ENCODE measurements at places on chromosomes 7 and 10.

DNA sequence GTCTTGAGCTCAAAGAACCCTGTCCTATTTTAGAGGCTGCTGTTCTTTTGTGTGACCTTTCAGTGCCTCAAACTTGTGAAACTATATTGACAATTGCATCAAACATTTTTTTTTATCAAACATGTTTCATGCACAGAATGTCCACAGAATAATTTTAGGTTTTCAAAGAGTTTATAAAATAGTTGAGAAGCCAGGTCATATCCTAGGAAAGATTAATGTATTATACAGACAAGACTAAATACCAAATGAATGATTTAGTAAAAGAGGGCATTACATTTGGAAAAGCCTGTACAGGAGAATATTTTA lies 67.0 kb downstream of the CDK6 start:
- DNase-seq, result no peak

GRCh38 chr10:113138937-113139585 lies 189.0 kb downstream of the TCF7L2 start:
- DNase-seq, result no peak

DNA sequence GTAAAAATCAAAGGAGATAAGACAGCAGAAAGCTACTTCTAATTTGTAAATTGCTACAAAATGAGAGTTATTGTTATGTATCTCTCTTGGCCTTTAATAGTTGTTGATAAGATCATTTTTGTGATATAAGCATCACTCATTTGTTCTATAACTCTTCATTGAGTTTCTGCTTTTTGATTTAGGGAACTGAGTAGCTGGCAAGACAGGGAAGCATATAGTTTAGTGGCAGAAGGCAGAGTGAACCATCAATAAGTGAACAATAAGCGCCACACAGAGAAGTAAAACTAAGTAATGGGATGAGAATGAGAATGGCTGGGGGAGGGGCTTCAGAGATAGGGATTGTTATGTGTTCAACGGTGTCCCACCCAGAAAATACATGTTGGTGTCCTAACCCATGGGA lies 245.4 kb downstream of the ADARB2 start:
- DNase-seq, result no peak

DNA sequence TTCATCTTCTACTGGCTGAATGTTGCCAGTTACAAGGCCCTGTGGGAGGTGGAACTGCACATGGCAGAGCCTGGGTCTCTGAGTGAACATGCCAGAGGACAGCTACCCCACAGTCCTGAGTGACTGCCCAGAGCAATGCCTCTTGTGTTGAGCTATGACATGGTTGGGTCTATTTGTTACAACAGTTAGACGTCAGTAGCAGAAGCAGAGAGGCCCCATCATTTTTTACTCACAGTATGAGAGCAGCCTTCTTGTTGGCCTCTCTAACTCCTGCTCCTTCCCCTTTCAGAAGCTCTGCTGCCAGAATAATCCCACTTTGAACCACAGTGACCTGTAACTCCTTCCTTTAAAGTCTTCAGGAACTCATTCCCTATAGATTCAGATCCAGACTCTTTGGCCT lies 30.8 kb upstream of the NRP1 start:
- DNase-seq, result no peak

DNA sequence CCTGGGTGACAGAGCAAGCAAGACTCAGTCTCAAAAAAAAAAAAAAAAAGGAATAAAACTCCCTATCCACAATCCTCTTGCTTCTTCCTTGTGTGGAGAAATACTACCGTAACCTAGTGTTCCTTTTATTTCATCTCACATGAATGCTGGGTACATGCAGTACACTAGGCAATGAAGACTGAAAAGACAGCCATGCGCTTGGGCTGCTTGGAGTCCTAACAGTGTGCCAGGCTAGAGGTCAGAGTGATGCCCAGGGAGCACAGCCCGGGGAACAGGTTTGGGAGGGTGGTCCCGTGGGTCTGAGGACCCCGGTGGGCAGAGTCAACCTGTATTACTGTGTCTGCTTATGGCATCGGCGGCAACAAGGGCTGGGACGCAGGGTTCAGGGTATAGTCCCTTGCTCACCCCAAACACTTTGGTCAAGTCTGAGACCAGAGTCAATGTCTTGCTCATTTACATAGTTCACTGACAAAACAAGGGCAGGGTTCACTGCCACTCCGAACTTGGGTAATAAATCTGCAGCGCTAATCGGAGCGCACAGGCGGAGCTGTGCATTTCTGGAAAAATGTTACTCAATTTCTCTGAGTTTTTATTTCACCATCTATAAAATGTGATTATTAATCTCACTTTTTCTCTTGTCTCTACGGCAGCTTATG lies 118.0 kb downstream of the CLEC2L start:
- no peak for DNase-seq

DNA sequence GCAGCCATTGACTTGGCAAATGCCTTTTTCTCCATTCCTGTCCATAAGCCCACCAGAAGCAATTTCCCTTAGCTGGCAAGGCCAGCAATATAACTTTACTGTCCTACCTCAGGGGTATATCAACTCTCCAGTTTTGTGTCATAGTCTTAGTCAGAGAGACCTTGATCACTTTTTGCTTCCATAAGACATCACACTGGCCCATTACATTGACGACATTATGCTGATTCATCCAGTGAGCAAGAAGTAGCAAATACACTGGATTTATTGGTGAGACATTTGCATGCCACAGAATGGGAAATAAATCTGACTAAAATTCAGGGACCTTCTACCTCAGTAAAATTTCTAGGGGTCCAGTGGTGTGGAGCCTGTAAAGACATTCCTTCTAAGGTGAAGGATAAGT lies 649.7 kb upstream of the ANKRD30A start:
- no peak for DNase-seq

DNA sequence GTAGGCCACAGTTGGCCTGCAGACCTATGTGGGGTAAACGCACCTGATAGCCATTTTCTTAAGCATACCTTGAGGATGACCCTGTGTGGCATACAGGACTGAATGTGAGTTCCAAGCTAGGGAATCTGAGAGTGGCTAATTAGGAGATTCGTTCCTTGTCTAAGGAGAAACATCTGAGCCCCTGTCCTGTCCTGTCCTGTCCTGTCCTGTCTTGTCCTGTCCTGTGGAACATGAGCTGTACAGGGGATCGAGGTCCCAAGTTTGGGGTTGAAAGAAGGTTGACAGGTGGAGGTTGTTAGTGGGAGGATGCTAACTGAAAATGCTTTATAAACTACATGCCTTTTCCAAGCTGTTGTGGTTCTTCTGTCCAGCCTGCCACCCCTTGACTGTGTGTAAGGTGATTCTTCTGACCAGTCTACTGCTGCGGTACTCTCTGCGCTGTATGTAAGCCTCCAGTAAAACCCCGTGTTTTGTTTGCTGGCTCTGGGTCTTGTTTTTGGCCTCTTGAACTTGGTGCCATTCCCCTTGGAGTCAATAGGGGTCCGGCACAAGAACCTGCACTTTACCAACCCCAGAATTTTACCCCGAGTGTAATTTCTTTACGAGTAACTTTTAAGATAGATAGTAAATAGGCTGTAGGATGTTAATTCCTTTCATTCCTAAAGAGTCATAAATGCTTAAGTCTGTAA lies 26.4 kb downstream of the ZNRF2 start:
- no peak for DNase-seq

Data from Ammon's horn (tissue), 1 donor.